Stimulated activated CD4-positive, alpha-beta T cell treated with anti-CD3 and anti-CD28 coated beads, Interleukin-1b, Interleukin-23, amount 100 ng/mL, for 24 hours (primary cell): ENCODE measurements at places on chromosomes 6 and 20.

DNA sequence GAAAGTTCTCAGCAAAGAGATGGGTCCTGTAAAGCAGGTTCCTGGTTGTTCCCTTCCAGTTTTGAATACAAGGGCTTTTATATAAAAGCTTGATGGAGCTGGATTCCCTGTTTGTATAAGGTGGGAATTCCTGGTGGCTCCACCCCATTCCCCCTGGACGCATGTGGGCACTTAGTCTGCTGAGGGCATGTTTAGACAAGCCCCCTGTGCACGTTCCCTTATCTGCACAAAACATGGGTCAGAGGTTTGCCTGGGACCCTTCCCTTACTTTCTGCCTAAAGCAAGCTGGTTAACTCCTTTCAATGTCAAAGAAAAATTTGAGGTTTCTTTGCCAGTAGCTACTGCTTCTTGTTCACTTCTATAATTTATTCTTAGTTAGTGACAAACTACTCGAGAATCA lies 181.1 kb downstream of the BCKDHB start:
- no peak for DNase-seq

- no peak for DNase-seq
These were observed 402 bp upstream of the TAF8 start for GRCh38 chr6:42049948-42050296.

DNA sequence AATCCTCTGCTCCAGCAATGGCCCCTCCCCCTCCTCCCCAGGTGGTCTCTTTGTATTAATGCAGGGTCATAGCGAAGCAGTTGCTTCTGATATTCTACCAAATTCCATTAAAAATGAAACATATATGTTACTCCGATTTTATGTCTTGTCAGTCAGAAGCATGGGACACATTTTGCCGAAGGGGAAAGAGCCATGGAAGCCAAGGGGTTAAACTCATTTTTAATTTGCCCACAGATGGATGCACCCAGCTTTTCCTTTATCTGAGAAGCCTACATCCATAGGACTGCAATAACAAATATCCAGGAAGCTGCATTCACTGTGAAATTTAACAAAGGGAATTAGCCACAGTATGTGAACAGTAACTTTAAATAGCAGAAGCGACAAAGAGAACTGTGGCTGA lies 688.2 kb downstream of the QKI start:
- no peak for DNase-seq

DNA sequence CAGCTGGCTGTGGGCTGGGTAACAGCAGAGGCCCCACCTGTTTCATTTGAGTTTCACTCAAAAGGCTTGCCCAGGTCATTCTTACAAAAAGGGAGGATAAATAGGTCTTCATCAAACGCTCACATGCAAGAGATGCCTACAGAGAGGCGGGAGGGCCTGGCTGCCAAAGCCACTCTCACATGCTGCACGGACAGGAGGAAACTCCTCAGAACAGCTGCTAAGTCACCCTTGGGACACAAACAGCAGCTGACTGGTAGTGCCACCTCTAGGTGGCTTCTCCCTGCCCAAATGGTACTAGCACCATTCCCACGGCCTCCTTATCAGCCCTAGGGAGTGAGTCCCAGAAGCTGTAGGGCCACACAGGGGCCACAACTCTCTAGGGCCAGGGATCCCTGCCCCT lies 23.8 kb downstream of the SLC22A23 start:
- no peak for DNase-seq

DNA sequence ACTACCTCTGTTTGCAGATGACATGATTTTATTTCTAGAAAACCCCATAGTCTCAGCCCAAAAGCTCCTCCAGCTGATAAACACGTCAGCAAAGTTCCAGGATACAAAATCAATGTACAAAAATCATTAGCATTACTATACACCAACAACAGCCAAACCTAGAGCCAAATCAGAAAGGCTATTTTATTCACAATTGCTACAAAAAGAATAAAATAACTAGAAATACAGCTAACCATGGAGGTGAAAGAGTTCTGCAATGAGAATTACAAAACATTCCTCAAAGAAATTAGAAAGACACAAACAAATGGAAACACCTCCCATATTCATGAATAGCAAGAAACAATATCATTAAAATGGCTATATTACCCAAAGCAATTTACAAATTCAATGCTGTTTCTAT lies 65.6 kb upstream of the HTR1E start:
- no peak for DNase-seq

DNA sequence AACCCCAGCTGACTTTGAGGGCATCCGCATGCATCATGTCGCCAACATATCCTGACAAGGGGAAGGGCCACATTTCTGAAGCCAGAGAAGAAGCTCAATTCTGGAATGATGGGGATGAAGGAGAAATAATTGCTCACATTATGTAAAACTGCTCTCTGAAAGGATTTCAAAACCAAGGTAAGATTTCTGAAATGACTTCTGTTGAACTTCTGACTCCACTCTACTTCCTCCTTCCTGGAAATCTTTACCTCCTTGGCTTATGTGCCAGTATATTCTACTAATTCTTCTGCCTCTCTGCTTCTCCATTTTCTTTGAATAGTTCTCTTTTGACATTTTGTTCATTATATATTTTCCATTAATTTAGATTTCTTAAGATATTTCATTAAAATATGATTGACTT lies 31.9 kb downstream of the HLA-DPB1 start:
- DNase-seq, result no peak

GRCh38 chr6:44387346-44388134 lies at the start of gene CDC5L:
TSS of gene CDC5L (plus strand) at chr6:44387706. CDS start at chr6:44387824, 118 bp downstream.
- peak; percentile 84 for DNase-seq

- no peak for DNase-seq
These were observed 29.9 kb downstream of the COL20A1 start for GRCh38 chr20:63322933-63323273.

- no peak for DNase-seq
These were observed 45.8 kb upstream of the SCML4 start for GRCh38 chr6:107869871-107870270.

DNA sequence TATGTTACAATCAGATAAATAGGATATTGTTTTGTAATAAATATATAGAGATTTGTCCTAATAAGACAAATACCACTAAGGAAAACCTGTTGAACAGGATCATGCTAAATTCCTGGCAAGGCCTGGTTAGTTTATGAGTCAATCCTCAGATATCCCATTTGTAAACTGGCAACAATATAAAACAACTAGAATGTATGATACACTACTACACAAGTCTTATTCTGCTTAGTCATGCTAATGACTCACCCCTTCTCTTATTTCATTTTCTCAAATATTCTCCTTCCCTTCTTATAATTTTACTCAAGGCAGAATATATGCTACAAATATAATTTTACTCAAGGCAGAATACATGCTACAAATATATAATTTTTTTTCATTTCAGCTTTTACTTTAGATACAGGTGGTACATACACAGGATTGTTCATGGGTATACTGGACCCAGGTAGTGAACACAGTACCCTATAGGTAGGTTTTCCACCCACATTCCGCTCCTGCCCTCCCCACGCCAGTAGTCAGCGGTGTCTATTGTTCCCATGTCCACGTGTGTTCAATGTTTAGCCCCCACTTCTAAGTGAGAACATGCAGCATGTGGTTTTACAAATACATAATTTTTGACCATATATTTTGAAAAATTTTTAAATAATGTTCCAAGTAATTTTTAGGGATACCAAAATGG lies 6.3 kb downstream of the OSER1 start:
- no peak for DNase-seq

GRCh38 chr20:44849703-44850102 lies 35.8 kb upstream of the YWHAB start:
- no peak for DNase-seq

DNA sequence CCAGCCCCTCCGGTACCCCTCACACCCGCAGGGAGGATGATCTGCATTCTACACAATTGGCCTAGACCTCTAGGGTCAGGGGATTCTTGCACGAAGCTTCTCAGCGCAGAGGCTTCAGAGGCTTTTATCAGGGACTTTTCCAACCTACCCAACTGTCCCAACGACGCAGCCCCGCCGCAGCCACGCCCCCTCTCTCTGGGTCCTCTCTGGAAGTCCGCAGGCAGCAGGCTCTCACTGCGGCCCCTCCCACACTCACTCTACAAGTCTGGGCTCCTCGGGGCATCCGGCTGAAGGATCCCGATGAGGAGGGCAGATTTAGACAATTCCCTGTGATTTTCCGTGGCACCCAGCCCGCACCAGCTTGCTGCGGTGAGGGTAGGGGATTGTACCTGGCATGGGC lies 227.7 kb upstream of the RNF24 start:
- DNase-seq, result no peak

DNA sequence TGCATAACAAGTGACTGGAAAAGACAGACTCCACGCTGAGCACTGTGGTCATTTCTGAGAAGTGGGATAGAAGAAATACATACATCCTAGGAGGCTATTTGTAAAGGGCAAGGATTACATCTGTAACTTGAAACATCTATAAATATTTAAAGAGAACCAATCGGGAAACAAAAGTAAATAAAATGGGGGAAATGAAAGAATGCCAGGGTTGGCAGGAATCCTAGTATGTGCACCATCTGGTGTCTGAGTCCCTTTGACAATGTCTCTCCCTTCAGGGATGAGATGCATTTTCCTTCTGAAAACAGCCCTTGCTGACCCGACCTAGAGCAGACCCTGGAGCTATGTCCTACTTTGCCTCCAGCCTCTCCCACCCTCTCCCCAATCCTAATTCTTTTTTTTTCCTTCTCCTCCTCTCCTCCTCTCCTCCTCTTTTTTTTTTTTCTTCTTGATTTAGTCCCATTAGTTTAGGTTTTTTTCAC lies 53.2 kb downstream of the VSTM2L start:
- DNase-seq, result no peak

- no peak for DNase-seq
These were observed 33.0 kb downstream of the METTL24 start for GRCh38 chr6:110325197-110325596.

DNA sequence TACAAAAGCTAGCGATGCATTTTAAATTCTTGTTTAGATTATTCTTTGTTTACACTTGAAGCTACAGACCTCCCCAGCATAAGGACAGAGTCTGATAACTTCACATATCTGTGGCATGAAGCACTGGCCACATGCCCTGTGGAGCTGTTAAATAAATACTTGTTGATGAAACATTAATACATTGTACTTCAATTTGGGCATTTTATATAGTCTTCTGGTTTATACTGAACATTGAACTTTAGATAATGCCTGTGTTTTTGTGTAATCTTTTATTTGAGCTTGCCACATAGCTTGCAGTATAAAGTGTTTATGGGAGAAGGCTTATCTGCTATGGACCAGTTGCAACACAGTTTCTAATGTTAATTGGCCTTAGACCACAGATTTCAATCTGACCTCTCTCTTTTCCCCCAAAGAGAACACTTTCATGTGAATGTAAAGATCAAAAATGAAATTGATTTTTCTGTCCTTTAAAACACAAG lies 48.2 kb downstream of the FRK start:
- DNase-seq, result no peak

DNA sequence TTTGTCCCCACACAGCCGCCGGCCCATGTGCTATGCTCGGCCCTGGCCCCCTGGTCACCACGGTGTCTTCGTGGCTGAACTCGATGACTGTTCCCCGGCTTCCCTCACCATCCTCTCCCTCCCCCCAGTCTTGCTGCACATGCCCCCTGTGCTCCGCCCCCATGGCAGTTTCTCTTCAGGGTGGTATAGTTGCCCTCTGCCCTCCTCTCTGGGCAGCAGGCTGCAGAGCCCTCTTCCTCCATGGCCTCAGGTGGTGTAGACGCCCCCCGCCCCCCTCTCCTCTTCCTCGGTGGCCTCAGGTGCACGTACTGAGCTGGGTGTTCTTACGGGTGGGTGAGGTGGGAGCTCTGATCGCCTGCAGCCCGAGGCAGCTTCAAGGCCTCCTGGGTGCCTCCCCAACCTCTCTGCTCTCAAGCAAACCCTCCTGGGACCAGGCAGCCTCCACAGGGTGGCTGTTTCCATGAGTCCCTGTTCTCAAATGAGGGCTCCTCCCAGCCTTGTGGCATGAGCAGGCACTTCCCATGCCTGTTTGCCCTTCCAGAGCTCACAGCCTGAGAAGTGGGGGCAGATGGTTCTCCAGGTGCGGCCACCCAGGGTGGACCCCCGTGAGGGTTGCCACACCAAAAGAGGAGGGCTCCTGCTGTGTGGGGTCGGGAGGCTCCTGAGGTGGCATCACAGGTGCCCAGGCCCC lies 24.8 kb downstream of the COL20A1 start:
- DNase-seq, result no peak

DNA sequence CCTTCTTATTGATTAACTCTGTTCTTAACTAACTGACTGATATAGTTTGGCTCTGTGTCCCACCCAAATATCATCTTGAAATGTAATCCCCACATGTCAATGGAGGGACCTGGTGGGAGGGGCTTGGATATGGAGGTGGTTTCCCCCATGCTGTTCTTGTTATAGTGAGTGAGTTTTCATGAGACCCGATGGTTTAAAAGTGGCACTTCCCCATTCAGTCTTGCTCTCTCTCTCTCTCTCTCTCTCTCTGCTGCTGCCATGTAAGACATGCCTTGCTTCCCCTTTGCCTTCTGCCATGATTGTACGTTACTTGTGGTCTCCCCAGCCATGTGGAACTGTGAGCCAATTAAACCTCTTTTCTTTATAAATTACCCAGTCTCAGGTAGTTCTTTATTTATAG lies 81.8 kb upstream of the SPACA1 start:
- no peak for DNase-seq

- no peak for DNase-seq
These were observed 244.1 kb downstream of the PTPRK start for GRCh38 chr6:128276311-128276710.

- DNase-seq, result no peak
These were observed 10.3 kb downstream of the MTO1 start for GRCh38 chr6:73471686-73472290.

GRCh38 chr20:18511571-18511970 lies 3.8 kb downstream of the SEC23B start:
- no peak for DNase-seq

DNA sequence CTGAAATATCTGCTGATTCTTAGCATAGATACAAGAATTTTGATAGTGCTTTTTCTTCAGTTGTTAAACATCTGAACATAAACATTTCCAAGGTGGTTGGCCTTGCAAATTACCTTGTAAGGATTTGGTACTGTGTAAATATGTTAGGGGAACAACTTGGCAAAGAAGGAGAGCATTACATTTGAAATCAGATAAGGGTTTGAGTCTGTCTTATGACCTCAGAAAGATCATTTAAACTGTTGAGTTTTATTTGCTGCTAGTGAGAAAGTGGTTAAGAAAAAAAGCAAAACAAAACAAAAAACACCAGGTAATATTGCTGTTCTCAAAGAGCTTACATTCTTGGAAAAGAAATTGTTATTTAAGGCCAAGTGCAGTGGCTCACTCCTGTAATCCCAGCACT lies 56.5 kb downstream of the CD2AP start:
- DNase-seq, result no peak
